ENCODE measurements at places on chromosomes 3 and 15. TPM values are rescaled to one million over a fixed set of nuclear protein-coding genes. Genes with fewer than 3 reads are reported as not detected.
A peak's percentile ranks its signal among the peaks of the same experiment; 100 is the strongest.

The AADACL2 gene
- polyA plus RNA-seq: not detected

The CDAN1 gene
- 6.3 TPM for polyA plus RNA-seq

The PLA2G4E gene
- polyA plus RNA-seq: 0.04 TPM

The EPHB1 gene
- polyA plus RNA-seq: 0.04 TPM

The RGMA gene
- 1.2 TPM for polyA plus RNA-seq

The NAALADL2 gene
- polyA plus RNA-seq: not detected

The SAMD7 gene
- polyA plus RNA-seq: not detected

The GOLGA6L7 gene
- polyA plus RNA-seq: not detected

DNA sequence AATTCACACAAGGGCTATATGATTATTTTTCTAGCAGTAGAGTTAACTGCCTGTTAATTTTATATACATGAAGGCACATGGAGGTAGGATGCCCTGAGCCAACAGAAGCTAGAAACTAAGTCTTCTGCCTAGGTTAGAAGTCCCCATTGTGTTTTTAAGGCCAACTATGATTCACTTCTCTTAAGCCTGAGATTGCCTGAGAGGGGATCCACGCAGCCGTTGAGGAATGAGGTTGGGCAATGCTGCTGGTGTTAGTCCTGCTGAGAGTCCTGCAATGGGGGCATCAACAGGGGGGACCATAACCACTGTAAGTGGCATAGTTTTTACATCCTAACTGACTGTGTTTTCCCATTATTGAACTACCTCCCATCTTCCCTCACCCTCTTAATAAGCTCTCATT is 60.1 kb upstream of the PFN2 start:
- DNase-seq: no peak

DNA sequence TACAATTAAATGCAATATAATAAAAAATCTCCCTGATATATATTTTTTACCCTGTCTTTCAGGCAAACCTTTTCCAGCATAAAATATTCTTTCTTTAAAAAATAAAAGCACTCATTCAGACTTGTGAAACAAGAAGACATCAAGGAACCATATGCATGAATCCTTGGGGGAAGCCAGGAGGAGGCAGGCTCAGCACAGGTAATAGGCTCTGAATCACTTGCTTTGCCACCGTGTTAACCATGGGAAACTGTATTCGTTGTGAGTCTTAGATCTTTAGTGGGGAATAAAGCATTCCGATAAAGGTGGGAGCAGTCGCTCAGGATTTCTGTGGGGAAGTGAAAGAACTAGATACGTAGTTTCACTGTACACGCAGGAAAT is 42.4 kb downstream of the FBN1 start:
- no peak for DNase-seq

GRCh38 chr15:95715906-95716656 is 614.4 kb upstream of the NR2F2 start:
- DNase-seq: no peak

- no peak for DNase-seq
Measured at GRCh38 chr15:91099995-91100813, at the start of gene SV2B. Gene SV2B, plus strand, starts transcription at chr15:91100257. Its CDS starts 126,007 bp downstream, at chr15:91226264.

GRCh38 chr15:65008983-65009382 is 19.3 kb upstream of the SPG21 start:
- no peak for DNase-seq

DNA sequence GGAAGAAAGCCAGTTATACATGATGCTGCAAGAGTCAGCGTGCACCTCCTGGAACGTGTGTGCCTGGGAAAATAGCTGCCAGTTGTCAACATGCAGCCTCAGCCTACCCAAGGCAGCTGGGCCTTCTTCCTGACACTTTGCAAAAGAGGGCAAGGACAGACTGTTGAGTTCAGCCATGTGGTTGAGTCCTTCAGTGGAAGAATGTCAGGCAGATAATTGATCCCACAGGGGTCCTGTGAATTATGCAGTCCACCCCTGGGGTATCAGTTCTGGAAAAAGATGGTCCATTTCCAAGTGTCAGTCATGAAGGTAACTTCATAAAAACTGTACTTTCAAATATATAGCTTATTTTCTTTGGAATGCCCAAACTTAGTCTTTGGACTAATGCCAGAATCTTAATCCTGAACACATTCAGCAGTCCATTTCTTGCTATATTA is 79.6 kb downstream of the ARNT2 start:
- no peak for DNase-seq

DNA sequence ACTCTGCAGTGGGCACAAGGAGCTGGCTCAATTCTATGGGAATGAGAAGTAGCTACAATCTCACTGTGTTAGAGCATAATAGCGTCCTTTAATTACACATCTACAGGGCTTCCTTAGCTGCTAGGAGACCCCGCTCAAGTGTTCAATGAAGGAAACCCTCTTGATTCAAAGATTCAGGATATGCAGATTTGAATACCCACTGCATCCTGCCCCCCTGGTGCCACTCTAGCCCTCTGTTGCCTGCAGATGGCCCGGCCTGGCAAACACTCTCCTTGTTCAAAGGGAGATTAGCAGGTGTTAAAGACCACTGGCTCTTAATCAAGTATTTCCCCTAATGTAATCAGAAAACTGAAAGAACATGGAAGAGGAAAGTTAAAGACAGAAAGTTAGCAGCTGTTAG is 356.6 kb downstream of the VGLL3 start:
- no peak for DNase-seq

- no peak for DNase-seq
Measured at GRCh38 chr3:69605867-69606266, 133.4 kb upstream of the MITF start.

DNA sequence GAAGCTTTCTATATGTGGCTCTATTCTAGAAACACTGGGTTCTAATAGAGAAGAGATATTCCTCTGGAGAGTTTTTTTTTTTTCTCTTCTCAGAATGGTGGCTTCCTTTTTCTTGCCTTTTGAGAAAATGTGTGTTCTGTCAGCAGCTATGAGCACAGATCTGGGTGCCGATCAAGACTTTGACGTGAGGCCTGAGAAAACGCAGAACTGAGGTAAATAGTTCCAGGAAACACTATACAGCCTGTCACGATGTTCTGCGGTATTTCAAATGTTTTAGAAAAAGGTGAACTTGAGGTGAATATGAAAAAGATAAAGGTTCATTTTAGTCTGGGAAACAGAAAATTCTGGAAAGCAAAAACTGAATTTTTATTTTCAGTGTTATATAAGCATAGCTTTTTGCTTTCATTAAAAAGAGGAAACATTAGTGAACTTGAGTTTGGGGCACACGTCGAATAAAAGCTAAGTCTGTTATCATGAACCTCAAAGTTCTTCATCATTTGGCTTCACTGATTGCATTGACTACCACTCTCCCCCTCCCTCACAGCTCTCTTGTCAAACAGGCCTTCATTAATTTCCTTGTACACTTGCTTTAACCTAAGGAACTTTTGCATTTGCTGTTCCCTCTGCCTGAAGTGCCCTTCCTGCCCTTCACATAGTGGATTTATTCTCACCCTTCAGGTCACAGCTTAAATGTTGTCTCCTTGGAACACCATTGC is 265.1 kb downstream of the NFKBIZ start:
- DNase-seq: no peak

DNA sequence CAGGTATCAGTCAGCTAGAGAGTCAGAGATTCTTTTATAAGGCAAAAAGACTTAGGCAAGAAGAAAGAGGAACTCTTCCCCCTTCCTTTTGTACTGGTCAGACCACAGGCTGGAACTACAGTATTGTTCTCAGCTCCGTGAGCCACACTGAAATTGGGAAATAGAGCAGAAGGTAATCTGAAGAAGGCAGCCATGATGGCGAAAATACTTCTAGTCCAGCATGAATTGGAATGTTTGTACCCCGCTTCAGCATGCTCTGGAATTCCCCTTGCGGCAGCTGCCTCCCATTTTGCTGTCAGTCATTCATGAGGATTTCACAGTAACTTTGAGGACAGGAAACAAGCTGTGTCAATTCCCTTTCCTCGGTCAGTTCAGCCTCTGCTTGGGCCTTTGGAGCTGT is 96.2 kb downstream of the CORO2B start:
- peak; percentile 67 for DNase-seq

GRCh38 chr3:122390665-122391064 is 6.7 kb downstream of the FAM162A start:
- DNase-seq: no peak

DNA sequence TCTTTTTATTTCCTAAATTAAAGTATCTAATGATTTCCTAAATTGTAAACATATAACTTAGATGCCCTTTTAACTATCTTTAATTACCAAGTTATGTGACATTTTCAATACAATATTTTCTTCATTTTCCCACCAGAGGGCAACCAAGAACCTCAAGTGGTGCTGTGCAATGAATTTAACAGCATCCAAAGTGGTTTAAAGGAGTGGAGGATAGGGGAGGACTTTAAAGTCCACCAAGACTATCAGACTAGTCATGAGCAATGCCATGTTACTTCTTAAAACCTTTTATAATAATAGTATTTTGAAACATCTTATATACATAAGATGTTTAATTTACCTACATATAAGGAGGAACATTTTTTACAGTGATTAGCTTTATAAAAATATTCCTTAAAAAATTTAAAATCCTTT is 74.4 kb downstream of the DLG1 start:
- peak; percentile 25 for DNase-seq

- DNase-seq: no peak
Measured at GRCh38 chr3:134332344-134332743, 41.9 kb downstream of the AMOTL2 start.

GRCh38 chr15:89002281-89002761 is 85.9 kb upstream of the ABHD2 start:
- DNase-seq: no peak

GRCh38 chr3:28891485-28891884 is 389.4 kb upstream of the RBMS3 start:
- no peak for DNase-seq

DNA sequence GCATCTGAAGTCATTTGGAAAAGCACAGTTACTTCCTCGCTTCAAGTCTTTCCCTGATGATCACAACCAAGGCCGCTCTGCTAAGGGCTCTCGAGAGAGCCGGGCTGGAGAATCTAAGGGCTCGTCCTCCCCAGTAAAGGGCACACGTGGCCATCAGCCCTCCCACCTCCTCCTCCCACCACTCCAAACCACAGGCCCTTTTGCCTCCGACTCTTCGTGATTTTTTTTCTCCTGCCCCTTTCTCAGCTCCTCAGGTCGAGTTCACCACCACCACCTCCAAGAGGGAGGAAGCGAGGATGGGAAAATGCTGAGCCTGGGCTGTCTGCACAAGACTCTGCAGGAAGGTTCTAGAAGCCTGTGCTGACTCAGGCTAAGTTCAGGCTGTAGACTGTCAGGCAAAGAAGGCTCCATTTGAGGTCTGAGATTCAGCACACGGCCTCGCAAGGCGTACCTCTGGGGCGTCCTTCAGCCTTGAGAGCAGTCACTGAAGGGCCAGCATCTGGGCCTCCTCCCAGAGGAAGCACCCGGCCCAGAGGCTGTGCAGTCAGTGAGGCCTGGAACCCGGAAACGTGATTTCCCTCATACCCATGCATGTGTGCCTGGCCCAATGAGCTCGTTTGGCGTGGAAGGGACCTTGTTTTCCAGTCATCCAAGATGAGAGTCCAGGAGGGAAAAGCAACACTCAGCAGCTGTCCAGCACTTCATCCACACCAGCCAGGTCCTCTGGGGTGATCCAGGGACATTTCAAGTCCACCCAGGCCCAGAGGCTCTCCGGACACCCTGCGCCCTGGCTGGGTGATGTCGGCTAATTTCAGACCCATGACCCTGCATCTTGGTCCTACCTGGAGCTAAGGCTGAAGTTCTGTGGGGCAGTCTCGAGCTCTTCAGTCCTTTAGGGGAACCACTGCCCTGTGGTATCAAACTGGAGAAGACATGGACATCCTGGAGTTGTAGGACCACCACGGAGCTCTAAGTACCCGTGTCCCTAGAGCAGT is 196.8 kb downstream of the XXYLT1 start:
- no peak for DNase-seq
